ENCODE measurements at places on chromosomes 13 and 19.
A peak's percentile ranks its signal among the peaks of the same experiment; 100 is the strongest.

GRCh38 chr13:103351035-103351828, 285.0 kb upstream of the SLC10A2 start:
- no peak for ATAC-seq

DNA sequence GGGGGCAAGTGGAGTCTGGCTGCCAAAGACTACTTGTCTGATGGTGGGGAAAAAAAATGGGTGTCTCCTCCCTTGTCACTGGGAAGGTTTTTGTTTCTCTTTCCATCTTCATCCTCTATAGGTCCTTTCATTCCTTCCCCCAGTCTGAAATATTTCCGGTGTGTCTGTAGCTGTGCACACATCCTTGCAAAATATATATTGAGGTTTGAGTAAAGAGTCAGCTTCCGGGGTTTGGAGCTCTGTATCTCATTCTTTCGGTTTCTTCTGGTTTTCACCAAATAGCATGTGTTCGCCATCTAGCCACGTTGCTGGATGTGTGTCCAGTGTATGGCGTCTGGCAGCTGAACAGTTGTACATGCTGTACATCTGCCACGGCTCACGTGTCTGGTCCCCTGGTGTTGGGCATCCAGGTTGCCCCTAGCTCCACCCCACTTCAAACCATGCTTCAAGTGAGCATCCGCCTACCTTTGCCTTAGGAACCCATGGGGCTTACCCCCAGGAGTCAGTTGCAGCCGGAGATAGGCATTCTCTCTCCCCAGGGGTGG, 142.2 kb downstream of the SIPA1L3 start:
- ATAC-seq = peak; percentile 94

DNA sequence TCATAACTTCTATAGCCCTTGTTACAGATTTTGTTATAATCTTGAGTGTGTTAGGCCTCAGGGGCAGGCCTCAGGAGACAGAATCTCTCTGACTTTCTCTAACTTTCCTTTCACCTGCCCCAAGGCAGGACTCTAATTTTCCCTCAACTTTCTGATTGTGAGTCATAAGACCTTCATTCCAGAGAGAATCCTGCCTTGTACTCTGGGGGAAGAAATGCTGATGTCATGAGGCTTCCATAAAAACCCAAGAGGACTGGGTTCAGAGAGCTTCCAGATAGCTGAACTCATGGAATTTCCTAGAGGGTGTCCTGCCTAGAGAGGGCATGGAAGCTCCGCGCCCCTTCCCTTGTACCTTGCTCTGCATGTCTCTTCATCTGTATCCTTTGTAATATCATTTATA, 5.3 kb upstream of the KBTBD6 start:
- ATAC-seq = no peak

GRCh38 chr19:1935484-1936208, 5.3 kb upstream of the CSNK1G2 start:
- no peak for ATAC-seq

DNA sequence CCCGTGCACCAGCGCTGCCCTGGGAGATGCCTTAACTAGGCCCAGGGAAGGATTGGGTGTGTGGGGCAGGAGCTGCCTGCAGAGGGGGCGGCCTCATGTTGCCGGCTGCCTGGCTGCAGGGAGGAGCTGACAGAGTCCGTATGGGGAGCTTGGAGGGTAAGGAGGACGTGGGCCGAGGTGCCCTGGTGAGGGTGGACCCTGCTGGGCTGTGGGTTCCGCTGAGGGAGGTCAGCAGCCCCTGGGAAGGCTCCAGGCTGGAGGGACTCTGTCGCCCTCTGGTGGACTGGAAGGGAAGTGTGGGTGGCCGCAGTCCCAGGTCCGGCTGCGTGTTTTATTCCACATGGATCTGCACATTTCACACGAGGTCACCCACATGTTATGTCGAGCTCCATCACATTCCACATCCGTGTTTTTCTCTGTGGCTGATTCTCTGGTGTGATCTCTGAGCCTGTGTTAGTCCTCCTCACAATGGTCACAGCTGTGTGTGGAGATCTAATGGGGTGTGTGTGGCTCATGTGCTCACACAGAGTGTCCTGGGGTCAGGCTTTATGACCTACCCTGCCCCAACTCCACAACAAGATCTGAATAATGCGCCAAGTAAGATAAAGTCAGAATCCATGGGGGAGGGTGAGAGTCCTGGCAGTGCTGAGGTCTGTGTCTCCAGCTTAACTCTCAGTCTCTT, 1.8 kb upstream of the CEACAM8 start:
- ATAC-seq = no peak

DNA sequence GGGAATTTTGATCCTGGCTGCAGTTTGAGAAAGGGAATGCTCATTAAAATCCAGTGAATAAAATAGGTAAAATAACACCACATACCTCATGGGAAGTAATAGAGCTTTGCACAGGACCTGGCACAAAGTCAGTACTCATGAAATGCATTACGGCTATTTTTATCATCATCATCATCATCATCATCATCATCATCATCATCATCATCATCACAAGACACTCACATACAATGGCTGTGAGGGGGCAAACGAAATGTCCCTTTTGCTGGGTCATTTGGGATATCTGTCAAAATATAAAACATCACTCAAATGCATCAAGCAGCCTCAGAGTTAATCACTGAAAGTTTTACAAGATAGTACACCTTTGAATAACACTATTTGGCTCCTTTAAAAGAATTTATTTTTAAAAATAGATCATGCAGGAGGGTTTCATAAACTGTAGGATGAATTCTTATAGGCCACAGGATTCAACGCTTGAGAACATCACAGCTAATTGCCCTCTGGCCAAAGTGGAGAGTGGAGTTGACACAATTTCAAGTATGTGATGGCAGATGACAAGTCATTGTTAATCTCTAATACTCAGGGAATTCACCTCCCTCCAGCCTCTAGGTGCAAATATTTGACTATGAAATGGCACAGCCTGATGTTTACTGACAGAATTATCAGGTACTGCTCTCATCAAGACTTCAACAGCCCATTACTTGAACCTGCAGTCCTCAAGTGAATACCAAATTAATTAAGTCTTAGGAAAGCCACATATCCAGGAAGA, 14.2 kb upstream of the ZNF599 start:
- ATAC-seq = no peak

DNA sequence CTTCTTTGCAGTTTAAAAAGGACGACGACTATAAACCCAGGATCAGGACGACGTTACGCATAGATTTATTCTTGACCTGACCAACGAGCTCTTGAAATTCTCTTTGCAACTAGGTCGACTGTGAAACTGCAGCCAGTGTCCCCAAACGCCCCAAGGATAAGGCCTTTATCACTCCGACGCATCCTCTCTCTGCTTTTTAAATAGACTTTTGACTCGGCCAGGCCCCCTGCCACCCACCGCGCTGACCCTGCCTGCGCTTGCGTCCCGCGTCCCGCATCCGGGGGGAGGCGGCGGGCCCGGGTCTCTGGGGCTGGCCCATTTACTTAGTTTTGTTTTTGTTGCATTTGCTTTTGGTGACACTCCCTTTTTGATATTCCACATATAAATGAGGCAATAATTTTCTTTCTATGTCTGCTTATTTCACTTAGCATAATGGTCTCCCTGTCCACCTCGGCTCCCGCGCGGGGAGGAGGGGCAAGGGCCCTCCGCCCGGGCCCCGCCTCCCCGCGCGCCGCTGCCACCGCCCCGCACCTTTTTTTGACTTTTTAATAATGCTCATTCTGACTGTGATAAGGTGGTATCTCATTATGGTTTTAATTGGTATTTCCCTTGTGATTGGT, 17.4 kb downstream of the RB1 start:
- no peak for ATAC-seq

GRCh38 chr13:44872751-44873150, 116.5 kb downstream of the NUFIP1 start:
- ATAC-seq = no peak

- ATAC-seq = no peak
Observed at GRCh38 chr19:35017507-35017906, 12.8 kb upstream of the SCN1B start.

- no peak for ATAC-seq
Observed at GRCh38 chr13:76707360-76707759, 178.8 kb downstream of the KCTD12 start.

DNA sequence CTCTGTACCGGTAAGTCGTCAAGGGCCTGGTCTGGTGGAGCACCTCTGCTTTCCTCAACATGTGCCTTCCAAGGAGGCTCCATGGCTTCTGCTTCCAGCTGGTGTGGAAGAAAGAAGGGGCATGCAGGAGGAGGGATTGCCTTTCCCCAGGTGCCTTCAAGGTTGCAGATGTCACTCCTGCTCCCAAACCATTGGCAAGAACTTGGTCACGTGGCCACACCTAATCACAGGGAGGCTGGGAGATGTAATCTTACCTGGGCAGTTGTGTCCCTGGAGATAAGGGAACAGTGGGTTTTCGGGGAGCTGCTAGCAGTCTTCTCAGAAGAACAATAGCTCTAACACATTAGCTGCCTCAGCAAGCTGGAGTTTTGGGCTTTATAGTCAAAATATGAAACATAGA, 9.7 kb upstream of the GPR18 start:
- ATAC-seq = no peak

GRCh38 chr19:46821512-46822409, 28.9 kb downstream of the AP2S1 start:
- ATAC-seq = peak; percentile 88

DNA sequence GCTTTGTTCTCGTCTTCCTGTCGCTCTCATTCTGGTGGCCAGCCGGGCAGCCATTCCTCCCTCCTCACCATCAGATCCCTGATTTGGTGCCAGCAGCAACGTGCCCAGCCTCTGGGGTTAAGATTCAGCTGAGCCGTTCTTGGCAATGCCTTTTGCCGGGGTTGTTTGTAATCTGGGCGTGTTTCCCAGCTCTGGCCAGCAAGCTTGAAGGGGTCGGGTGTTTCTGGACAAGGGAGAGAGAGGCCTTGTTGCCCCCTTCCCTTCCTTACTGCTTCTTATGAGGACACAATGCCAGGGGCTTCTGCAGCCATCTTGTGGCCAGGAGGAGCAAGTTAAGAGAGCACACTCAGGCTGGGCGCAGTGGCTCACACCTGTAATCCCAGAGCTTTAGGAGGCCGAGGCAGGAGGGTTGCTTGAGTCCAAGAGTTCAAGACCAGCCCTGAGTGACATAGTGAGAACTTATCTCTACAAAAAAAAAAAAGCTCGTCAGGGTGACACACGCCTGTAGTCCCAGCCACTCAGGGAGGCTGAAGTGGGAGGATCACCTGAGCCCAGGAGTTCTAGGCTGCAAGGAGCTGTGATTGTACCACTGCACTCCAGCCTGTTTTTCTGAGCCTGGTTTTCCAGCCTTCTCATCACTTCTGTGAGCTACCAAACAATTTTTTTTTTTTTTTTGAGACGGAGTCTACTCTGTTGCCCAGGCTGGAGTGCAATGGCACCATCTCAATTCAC, 10.7 kb upstream of the CRTC1 start:
- ATAC-seq = no peak

DNA sequence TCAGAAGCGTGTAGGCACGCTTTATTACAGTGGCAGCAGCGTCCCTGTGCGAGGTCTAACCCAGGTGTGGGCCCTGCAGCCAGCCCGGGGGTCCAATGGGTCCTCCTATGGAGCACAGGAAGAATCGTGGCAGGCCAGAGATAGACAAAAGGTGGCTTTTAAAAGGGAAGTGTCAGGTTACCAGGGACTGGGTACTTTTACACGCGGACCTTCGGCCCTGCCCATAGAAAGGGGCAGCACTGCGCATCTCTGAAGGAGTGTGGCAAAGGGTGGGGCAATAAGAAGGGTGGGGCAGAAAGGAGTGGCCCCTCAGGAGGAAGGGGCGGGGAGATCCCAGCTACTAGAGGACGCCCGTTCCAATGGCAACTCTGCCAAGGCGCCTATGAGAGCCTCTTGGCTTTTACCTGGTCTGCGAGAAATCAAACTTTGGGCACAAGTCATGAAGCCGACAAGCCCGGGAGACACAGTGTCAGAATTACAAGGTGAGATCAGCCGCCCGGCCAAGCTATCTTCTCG, 1419.8 kb downstream of the UQCRFS1 start:
- ATAC-seq = peak; percentile 80

- no peak for ATAC-seq
Observed at GRCh38 chr13:111304603-111305289, 15.7 kb upstream of the TEX29 start.

GRCh38 chr19:42053037-42053935, 16.7 kb downstream of the GRIK5 start:
- ATAC-seq = no peak

DNA sequence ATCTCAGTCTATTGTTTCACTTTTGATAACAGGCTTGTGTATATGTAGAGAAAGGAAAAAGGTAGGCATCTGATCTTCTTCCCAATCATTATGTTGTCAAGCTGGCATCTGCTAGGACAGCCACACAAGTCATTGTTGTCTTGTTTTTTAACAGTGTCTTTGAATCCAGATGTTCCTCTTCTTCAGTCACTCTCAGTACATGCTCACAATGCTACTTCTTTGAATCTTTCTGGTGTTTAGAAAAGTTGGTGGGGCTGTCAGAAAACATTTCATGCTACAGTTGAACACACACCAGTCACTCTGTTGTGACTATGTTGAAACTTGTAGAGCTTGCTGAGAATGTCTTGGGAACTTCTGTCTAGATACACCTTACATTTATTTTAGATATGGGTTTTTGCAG, 1231.4 kb upstream of the MIR17HG start:
- no peak for ATAC-seq
